Parietal lobe (tissue), 2 donors: ENCODE measurements at places on chromosomes 4 and X. TPM values are rescaled to one million over a fixed set of nuclear protein-coding genes. Genes with fewer than 3 reads are reported as not detected.

The CNGA1 gene
- not detected for total RNA-seq

The LAMTOR3 gene
- 50.4 TPM for total RNA-seq

The TMEM156 gene
- 0.31 TPM for total RNA-seq

The KCTD8 gene
- total RNA-seq: 1.6 TPM

The GASK1B gene
- 8.8 TPM for total RNA-seq

The GIMD1 gene
- not detected for total RNA-seq

The HPSE gene
- 0.94 TPM for total RNA-seq

The GAGE2A gene
- total RNA-seq: not detected

The TFE3 gene
- total RNA-seq: 12.2 TPM

The ERVMER34-1 gene
- 0.94 TPM for total RNA-seq

The PAGE5 gene
- not detected for total RNA-seq

The RBM47 gene
- total RNA-seq: 0.94 TPM

The FRMPD4 gene
- total RNA-seq: 34.1 TPM

The TRPC5OS gene
- not detected for total RNA-seq

The DMRTC1B gene
- 0.94 TPM for total RNA-seq

The GC gene
- not detected for total RNA-seq

The TEC gene
- total RNA-seq: 4.7 TPM

The DDX53 gene
- not detected for total RNA-seq

The MAGEC2 gene
- total RNA-seq: not detected

The CLCN4 gene
- 56.3 TPM for total RNA-seq

The AVPR2 gene
- not detected for total RNA-seq

The ZCCHC4 gene
- total RNA-seq: 23.8 TPM

The FAM9B gene
- total RNA-seq: not detected

The REPS2 gene
- total RNA-seq: 24.4 TPM

The CORIN gene
- total RNA-seq: 0.31 TPM

The DIPK2B gene
- 2.2 TPM for total RNA-seq

The SYNPO2 gene
- 1.9 TPM for total RNA-seq
